ENCODE measurements at places on chromosomes 5 and 9.

DNA sequence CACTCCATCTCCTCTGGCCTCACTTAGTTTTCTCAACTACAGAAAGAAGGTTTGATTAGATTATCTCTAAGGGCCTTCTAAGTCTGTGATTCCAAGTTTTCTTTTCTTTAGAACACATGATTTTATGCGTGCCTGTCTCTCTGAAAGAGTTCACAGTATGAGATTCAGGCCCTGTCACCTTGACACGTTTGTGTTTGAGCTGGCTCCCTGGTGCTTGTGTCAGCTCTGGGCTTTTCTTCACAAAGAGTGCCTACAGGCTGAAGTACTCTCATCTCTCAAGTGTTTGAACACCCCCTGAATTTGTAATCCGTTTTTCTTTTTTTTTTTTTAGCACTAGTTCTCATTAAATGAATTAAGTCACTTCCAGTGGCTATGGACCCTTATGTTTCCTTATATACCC, 306.9 kb upstream of the C9orf72 start:
- no peak for DNase-seq

DNA sequence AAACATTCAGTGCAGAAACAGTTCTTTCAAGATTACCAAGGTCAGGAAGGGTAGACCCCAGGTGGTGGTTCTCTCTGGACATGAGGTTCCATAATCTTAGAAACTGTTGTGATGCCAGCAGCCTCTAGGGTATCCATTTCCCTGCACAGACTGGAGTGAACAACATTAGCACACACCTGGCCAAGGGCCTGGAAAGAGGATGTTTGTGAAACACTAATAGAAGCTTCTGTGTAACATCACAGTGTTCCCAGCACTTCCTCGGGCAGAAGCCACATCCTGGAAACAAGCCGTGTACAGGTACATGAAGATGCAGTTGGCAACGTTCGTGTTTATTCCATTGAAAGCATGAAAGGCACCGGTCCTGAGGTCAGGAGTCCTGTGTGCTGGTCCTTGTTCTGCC, 598.2 kb upstream of the KLF4 start:
- DNase-seq = no peak

DNA sequence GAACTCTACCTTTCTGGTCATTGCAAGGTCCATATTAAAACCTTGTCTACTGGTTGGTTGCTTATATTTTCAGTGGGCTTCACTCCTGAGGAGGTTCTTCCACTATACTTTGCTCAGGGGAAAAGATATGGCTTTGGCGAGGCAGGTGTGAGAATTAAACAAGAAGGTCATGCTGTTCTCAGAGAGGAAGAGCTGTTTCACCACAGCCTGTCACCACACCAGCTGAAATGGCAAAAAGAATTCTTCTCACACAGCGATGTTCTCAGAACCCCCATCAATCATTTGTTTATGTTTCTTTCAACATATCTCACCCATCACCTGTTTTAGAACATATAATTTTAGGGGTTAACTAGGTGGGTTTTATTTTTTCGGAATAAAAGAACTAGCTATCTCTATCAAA, 38.6 kb downstream of the CAPSL start:
- no peak for DNase-seq

DNA sequence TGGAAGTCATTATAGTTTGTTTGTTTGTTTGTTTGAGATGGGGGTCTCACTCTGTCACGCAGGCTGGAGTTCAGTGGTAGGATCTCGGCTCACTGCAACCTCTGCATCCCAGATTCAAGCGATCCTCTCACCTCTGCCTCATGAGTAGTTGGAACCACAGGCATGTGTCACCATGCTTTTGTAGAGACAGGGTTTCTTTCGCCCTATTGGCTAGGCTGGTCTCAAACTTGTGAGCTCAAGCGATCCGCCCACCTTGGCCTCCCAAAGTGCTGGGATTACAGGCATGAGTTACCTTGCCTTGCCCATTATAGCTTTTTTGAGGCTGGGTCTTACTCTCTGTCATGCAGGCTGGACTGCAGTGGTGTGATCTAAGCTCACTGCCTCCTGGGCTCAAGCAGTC, 28.8 kb downstream of the NSD1 start:
- no peak for DNase-seq
